Fibroblast of lung (primary cell): ENCODE measurements at places on chromosomes 7 and 10.

- H3K4me3 ChIP-seq = no peak overlapping the region
- no peak overlapping the region for H3K27ac ChIP-seq
- peak; percentile 65 for DNase-seq
These were observed 58.2 kb downstream of the ARMH3 start for GRCh38 chr10:101997803-101998202.

- peaks cover 6% of the 10 kb centered on the region for H3K27me3 ChIP-seq
- no peak overlapping the region for H3K27ac ChIP-seq
- DNase-seq = no peak
- H3K4me3 ChIP-seq = no peak overlapping the region
- H3K36me3 ChIP-seq = no peaks in the 10 kb centered on the region
These were observed 40.2 kb downstream of the C10orf105 start for GRCh38 chr10:71679425-71679824.

DNA sequence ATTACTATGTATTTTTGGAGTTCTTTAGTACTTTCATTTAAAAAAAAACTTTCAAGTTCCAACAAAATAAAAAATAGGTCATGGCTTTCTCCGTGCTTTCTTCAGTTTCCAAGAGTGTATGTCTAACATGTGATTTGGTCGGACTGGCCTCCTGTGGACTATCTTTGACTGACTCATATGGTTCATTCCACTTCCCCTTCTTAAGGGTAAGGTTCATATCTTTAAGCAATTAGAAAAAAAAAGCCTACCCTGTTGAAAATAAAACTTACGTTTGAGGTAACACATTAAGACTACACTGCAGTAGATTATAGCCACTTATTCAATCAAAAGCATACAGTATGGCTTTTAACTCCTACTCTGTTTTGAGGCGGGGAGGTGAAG, 112.8 kb upstream of the AHR start:
- H3K4me1 ChIP-seq = no peaks in the 10 kb centered on the region
- peak; percentile 80 for DNase-seq
- no peak overlapping the region for H3K27ac ChIP-seq

DNA sequence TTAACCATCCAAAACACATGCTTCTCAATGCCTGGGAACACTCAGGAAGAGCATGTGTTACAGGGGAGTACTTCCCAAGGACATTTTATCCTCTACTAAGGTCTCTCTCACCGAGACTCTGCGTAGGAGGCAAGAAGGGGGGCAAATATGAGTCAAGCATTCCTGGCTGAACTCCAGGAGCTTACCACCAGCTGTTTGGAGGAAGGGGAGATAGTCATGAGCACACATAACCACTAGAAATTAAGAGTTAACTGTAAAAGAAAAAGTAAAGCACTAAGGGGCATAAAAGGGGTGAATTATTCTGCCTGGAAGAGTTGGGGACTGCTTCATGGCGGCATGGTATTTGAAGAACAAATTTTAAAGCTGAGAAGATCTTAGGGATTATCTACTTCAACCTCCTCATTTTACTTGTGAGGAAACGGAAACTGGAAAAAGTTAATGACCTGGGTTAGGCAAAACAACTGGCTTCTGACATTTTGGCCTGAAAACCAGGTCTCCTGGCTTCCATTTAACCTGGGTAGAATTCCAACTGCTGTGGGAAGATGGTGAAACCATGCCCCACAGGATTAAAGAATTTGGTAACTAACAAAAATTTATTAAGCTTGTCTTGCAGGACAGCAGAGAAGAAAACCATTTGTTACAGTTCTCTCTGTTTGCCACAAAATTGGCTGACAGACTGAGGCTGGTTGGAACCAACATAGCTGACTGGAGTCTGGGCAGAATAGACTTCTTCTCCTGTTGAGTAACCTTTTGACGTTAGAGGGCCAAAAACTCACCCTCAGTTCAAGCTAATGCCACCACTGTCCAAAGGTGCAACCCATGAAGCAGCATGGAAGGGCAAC, 85.5 kb downstream of the SLC25A13 start:
- no peak overlapping the region for H3K27ac ChIP-seq
- no peaks in the 10 kb centered on the region for H3K27me3 ChIP-seq
- no peaks in the 10 kb centered on the region for H3K36me3 ChIP-seq
- H3K4me3 ChIP-seq = no peak overlapping the region
- no peaks in the 10 kb centered on the region for H3K4me1 ChIP-seq

GRCh38 chr10:2618690-2619089, 448.7 kb upstream of the PFKP start:
- H3K4me3 ChIP-seq = no peak overlapping the region
- no peak overlapping the region for H3K27ac ChIP-seq
- no peaks in the 10 kb centered on the region for H3K36me3 ChIP-seq
- no peaks in the 10 kb centered on the region for H3K27me3 ChIP-seq
- DNase-seq = no peak

- no peak overlapping the region for H3K27ac ChIP-seq
- H3K27me3 ChIP-seq = peaks cover 25% of the 10 kb centered on the region
- no peaks in the 10 kb centered on the region for H3K4me1 ChIP-seq
- H3K36me3 ChIP-seq = no peaks in the 10 kb centered on the region
- no peak for DNase-seq
- H3K4me3 ChIP-seq = no peak overlapping the region
These were observed 4.2 kb upstream of the FOXL3 start for GRCh38 chr7:285731-286130.

GRCh38 chr7:76133164-76133775, 68.4 kb upstream of the SRRM3 start:
- H3K4me1 ChIP-seq = no peaks in the 10 kb centered on the region
- H3K36me3 ChIP-seq = no peaks in the 10 kb centered on the region
- H3K27me3 ChIP-seq = peaks cover 1% of the 10 kb centered on the region
- no peak for DNase-seq
- no peak overlapping the region for H3K27ac ChIP-seq

GRCh38 chr10:131396121-131397050, 84.9 kb upstream of the TCERG1L start:
- no peaks in the 10 kb centered on the region for H3K4me1 ChIP-seq
- DNase-seq = no peak
- H3K27ac ChIP-seq = no peak overlapping the region
- H3K27me3 ChIP-seq = no peaks in the 10 kb centered on the region
- no peaks in the 10 kb centered on the region for H3K36me3 ChIP-seq
- H3K4me3 ChIP-seq = no peak overlapping the region

DNA sequence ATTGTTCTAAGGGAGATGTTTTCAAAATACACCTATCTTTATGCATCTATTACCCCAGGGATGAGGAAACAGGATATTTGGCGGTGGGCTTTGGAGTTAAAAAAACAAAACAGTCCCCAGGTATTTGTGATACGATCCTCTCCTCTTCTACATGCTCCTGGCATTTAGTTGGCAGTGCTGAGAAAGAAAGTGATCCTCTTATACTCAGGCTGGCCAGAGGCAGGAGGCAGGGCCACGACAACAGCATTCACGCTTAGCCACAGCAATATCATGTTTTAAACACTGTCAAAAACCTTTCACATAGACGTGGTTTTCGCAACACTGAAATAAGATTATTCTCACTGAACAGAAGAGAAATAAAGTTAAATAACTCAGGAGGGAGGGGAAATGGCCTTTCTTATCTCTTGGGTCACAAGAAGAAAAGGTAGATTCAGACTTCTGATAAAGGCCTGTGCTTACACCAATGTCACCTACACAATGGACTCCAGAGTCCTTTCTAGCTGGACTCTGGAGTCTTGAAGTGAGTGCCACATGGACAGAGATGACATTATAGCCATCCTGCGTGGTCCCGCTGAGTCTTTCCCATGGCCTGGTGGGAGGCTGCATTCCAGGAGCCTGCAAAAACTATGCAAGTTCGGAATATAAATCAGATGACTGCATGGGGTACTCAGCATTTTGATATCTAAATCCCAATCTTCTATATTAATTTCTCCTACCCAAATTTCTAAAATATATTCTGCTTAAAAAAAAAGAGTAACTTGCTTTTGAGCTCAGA, 88.7 kb downstream of the PIP4K2A start:
- H3K4me1 ChIP-seq = peaks cover 35% of the 10 kb centered on the region
- no peak overlapping the region for H3K4me3 ChIP-seq
- peak; percentile 16 for DNase-seq
- H3K27ac ChIP-seq = no peak overlapping the region
- H3K27me3 ChIP-seq = no peaks in the 10 kb centered on the region

DNA sequence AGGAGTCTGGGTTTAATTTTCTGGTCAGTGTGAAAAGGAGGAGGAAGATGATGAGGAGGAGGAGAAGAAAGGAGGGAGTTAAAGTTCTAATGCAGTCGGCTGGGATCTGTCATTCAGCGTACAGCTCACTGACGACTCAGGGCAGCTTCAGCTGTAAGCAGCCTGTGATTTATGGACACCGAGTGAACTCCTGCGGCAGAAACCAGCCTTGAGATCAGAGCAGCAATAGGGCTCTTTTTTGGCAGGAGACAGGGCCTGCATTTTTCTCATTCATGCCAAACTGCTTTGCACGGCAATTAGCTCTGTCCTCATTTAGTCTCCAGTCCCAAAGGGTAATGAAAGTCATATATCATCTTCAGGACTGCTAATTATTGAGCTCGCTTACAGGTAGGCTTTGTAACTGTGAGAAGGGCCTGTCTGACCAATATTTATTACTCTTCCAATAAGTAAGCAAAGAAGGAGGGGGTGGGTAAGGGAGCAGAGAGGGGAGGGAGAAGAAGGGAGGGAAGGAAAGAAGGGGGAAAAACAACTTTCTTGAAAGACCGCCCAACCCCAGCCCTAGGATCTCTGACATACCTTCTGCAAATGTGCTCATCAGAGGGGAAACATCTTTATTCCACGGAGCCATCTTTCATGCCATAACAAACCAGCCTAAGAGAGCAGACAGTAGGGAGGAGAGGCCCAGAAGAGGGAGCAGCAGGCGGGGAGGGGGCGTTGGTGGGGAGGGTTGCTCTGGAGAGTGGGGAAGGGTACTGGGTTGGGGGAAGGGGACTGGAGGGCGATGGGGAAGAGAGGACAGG, 48.1 kb upstream of the COMTD1 start:
- H3K36me3 ChIP-seq = no peaks in the 10 kb centered on the region
- no peak overlapping the region for H3K4me3 ChIP-seq
- peak; percentile 80 for DNase-seq
- no peak overlapping the region for H3K27ac ChIP-seq
- peaks cover 24% of the 10 kb centered on the region for H3K27me3 ChIP-seq

DNA sequence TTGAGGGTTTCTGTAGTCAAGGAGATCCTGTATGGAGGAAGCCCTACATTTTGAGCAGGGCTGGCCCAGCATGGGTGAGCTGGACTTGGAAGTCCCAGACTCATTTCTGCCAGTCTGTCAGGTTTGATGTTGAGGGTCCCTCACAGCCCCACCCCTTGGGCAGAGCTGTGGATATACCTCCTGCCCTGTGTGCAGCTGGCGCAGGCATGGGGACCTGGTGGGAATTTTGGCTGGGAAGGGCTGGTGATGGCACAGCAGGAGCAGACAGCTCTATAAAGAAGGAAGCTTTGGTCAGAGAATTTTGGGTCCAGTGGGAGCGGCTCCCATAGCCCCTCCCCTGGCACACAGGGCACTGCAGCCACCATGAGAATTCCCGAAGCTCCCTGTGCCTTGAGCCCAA, 482.6 kb downstream of the RPS24 start:
- no peak overlapping the region for H3K27ac ChIP-seq
- no peak for DNase-seq
- H3K36me3 ChIP-seq = no peaks in the 10 kb centered on the region
- H3K27me3 ChIP-seq = peaks cover 4% of the 10 kb centered on the region
- H3K4me3 ChIP-seq = no peak overlapping the region

GRCh38 chr7:45174328-45174610, 16.7 kb downstream of the RAMP3 start:
- peaks cover 4% of the 10 kb centered on the region for H3K27me3 ChIP-seq
- no peak overlapping the region for H3K27ac ChIP-seq
- no peak overlapping the region for H3K4me3 ChIP-seq
- H3K4me1 ChIP-seq = no peaks in the 10 kb centered on the region
- no peak for DNase-seq

GRCh38 chr10:63521416-63522276, 445 bp downstream of the REEP3 start:
- no peaks in the 10 kb centered on the region for H3K27me3 ChIP-seq
- H3K36me3 ChIP-seq = no peaks in the 10 kb centered on the region
- no peaks in the 10 kb centered on the region for H3K4me1 ChIP-seq
- H3K27ac ChIP-seq = peak overlapping the region; percentile 92
- H3K4me3 ChIP-seq = peak overlapping the region; percentile 77
- peak; percentile 75 for DNase-seq

DNA sequence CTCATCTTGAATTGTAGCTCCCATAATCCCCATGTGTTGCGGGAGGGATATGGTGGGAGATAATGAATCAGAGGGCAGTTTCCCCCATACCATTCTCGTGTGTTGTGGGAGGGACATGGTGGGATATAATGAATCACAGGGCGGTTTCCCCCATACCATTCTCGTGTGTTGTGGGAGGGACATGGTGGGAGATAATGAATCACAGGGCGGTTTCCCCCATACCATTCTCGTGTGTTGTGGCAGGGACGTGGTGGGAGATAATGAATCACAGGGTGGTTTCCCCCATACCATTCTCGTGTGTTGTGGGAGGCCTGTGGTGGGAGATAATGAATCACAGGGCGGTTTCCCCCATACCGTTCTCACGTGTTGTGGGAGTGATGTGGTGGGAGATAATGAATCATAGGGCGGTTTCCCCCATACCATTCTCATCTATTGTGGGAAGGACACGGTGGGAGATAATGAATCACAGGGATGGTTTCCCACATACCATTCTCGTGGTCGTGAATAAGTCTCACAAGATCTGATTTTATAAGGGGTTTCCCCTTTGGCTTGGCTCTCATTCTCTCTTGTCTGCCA, 271.0 kb downstream of the MAD1L1 start:
- H3K27me3 ChIP-seq = no peaks in the 10 kb centered on the region
- H3K36me3 ChIP-seq = peaks cover 2% of the 10 kb centered on the region
- no peak overlapping the region for H3K4me3 ChIP-seq
- peak overlapping the region; percentile 34 for H3K27ac ChIP-seq
- H3K4me1 ChIP-seq = no peaks in the 10 kb centered on the region
- peak; percentile 98 for DNase-seq

DNA sequence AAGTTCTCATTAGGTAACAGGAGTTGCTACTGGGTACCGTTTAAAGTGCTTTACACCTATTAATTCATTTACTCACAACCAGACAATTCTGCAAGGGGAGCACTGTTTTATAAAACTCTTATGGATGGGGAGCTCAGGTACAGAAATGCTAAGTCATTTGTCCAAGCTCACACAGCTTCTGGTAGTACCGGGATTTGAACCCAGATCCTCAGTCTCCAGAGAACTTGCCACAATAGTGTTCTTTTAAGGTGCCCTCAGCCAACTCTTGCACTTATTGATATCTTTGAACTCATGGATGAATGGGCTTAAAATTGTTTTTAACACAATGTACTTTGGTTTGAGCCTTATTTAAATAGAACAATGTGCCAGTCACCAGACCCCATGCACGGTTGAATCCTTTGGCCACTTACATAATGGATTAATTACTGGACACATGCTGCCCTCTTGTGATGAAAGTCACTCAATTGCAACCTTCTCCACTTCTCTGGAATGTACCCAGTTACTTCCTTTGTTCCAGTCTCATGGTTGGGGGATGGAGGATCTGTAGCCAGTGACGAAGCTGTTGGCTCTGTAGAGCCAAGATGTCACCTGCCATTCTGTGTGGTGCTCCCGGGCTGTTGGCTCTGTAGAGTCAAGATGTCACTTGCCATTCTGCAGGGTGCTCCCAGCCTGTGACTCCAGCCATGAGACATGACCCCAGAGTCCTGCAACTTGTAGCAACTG, 65.6 kb downstream of the NOD1 start:
- H3K36me3 ChIP-seq = no peaks in the 10 kb centered on the region
- H3K4me3 ChIP-seq = no peak overlapping the region
- DNase-seq = peak; percentile 78
- H3K4me1 ChIP-seq = no peaks in the 10 kb centered on the region
- no peak overlapping the region for H3K27ac ChIP-seq
